RPMI8226 (cell line): ENCODE measurements at places on chromosomes 13 and 19.

- DNase-seq: no peak
Measured at GRCh38 chr13:51518827-51519226, 65.4 kb upstream of the WDFY2 start.

GRCh38 chr19:34713262-34713637 is 20.8 kb upstream of the ZNF181 start:
- DNase-seq: no peak

DNA sequence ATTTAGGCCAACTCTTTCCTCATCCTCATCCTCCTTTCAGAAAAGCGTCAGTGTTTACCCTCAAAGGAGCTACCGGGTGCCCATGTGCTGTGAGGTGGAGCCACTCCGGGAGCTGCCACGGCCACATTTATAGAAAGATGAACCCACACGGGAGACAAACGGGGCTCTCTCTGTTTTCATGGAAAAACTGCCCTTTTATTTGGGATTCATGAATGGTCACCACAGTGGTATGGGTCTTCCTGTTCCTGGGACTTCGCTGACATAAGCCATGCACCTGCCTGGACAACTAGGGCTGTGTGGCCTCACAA is 224.2 kb downstream of the ZIC5 start:
- no peak for DNase-seq

DNA sequence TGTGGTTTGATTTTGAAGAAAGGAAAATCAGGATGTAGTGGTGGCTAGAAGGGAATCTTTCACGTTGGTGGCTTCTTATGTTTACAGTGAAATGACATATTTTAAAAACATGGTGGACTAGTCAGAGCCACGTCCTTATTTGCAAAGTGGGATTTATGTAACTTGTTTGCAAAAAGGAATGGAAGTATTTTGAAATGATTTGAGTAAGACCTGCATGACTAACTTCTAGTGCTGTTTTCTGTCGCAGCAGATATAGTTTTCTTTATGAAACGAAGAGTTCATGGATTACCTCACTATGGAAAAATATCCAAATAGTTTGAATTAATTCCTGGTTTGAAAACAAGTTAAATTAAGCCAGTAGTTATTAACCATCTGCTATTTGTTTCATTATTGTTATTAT is 476.5 kb downstream of the MYO16 start:
- no peak for DNase-seq

DNA sequence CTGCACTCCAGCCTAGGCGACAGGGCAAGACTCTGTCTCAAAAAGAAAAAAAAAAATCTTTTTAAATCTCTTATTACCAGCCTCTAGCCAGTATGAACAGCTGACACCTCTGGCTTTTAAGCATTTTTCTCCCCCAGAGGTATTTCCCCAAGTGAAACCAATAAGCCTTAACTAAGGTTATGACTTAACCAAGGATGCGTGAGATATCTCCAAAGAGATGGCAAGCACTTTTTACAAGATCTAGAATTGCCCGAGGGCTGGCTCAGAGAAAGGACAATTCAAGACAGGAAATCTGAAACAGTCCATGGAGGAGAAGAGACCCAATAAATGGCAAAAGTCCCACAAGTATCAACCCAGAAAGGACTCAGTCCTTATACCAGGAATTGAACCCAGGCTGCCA is 362.1 kb downstream of the FOXO1 start:
- DNase-seq: no peak

DNA sequence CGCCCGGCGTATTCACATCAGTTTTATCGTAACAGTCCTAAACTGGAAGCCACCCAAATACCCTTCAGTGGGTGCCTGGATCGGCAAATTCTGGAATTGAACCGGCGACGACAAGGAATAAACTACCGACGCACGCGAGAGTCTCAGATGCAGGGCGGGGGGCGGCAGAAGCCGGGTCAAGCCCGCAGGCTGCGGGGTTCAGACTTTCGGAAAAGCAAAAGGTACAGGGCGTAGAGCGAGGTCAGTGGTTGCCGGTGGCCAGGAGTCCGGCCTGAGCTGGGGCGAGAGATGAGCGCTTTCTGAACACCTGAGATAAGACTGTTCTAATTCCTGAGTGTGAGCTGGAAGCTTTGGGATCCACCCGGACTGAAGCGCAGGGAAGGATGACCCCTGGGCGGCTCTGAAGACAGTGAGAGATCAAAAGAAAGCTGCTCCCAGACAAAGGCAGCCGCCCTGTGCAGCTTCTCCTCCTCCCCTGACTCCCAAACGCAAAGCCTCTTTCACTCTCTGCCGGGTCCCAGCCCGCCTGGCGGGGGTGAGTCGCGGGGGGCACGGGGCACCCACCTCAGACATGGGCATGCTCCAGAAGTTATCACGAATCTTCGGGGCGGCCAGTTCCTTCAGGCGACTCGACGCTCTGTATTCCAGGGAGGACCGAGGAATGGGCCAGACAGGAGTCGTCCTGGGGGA is 26.2 kb upstream of the MIER2 start:
- no peak for DNase-seq

GRCh38 chr13:112132142-112132541 is 65.2 kb downstream of the SOX1 start:
- DNase-seq: no peak

- DNase-seq: no peak
Measured at GRCh38 chr13:19810996-19811881, 28.5 kb upstream of the PSPC1 start.

- DNase-seq: no peak
Measured at GRCh38 chr19:41009700-41010235, 18.7 kb downstream of the CYP2B6 start.

DNA sequence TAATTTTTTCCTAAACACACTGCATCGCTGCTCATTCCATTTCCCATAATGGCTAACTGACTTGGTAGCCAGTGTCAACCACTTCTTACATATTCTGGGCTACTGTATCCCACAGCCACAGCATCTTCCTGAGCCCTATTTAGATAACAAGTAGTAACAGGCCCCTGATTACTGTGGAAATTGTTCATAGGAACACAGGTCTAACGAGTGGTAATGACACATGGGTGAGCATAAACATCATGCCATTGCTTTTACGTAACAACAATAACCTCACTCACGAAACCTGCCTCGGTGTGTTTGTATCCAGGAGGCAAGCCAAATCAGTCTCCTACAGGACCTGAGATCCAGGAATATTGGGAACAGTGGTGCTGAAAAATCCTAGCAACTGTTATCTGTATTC is 438.6 kb downstream of the KLF5 start:
- DNase-seq: no peak

DNA sequence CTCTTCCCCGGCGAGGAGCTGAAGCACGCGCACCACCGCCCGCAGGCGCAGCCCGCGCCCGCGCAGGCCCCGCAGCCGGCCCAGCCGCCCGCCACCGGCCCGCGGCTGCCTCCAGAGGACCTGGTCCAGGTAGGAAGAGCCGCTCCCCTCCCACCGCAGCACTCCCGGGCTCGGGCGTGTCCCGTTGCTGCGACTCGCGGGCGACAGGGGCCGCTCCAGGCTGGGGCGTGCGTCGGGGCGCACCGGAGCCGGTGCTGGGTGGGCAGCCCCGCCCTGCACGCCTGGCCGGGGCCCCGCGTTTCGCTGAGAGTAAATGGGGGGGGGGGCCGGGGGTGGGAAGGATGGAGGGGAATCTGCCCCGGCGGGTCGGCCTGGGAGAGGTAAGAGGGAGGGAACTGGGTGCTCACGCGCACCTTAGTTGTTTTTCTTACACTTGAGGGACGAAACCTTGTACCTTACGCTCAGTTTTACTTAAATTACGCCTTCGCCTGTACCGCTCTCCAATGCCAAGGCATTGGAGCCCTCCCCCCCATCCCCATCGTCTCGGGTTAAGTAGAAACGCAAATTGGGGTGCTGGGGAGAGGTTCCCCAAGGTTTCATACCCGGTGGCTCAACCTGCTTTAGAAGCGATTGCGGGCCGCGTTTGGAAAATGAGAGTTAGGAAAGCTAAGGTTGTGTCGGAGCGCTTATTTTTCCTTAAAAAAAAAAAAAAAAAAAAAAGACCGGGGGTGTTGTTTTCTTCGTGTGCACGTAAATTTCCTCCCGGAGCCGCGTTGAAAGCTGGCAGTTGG is 850 bp downstream of the KLF5 start:
- DNase-seq: peak; percentile 65

DNA sequence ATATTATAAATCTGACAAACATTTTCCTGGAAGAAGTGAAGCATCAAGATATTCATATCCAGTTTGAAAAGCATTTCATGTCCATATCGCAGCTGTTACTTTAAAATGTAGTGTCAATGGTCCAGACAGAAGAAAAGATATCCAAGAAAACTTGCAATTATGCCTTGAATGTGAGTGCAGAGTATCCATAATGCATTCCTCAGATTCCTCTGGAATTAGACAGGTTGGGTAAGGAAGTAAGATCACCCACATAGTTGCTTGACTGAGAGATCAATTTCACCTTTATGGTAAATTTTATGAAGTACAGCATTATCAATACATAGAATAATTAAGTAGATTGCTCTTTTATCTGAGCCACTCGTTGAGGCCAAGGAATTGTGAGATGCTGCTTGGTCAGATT is 327.0 kb upstream of the SLITRK5 start:
- no peak for DNase-seq

DNA sequence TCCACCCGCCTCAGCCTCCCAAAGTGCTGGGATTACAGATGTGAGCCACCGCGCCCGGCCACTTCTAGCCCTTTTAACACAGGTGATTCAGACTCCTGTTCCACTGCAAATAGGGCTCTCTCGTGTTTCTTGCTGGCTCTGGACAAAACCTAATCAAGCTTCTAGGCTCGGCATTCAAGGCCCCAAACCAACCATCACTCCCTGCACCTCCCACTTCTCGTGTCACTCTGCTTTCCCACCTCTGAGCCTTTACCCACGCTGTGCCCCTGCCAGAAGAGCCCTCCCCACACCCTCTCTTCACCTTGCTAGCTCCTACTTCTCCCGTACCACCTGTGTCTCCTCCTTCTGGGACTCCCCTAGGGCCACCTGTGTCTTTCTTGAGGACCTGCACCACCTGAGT is 19.8 kb downstream of the KANK2 start:
- DNase-seq: no peak
